ENCODE measurements at places on chromosomes 5 and 9. TPM values are rescaled to one million over a fixed set of nuclear protein-coding genes. Genes with fewer than 3 reads are reported as not detected.

Gene UCK1
- 45.8 TPM for total RNA-seq

Gene DMRTA1
- not detected for total RNA-seq

Gene GMCL2
- 0.03 TPM for total RNA-seq

- DNase-seq: no peak
These were observed 631.9 kb downstream of the PRELID2 start for GRCh38 chr5:145203193-145203592.

Gene C5orf24
- 22.7 TPM for total RNA-seq

DNA sequence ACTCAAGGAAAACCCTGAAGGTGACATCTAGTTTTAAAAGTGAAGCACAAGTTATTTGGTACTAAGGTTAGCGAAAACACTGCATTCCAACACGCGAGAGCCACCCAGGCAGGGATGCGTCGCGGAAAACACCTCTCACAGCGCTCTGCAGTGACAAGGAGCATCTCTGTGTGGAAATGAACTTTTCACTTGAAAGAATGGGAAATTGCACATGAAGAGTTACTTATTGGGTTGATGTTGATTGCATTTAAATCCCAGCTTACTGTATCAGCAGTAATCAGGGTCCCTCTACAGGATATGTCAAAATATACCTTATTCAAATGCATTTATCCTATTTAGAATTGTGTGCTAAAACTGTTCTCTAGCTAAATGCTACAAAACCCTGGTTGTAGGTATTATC, 144.4 kb downstream of the BNC2 start:
- no peak for DNase-seq

DNA sequence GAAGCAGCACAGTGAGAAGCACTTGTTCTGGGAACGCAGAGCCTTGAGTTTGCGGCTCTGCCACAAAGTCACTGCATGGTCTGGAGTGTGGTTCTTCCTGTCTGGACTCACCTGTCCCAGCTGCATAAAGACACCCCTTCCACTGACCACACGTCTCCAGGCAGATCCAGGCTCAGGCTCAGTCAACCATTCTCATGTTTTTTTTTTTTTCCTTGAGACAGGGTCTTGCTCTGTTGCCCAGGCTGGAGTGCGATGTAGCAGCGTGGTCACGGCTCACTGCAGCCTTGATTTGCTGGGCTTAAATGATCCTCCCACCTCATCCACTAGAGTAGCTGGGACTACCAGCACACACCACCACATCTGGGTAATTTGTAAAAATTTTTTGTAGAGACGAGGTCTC, 102.9 kb upstream of the KLF4 start:
- no peak for DNase-seq

- no peak for DNase-seq
These were observed 94.4 kb downstream of the VAV2 start for GRCh38 chr9:133897675-133898074.

DNA sequence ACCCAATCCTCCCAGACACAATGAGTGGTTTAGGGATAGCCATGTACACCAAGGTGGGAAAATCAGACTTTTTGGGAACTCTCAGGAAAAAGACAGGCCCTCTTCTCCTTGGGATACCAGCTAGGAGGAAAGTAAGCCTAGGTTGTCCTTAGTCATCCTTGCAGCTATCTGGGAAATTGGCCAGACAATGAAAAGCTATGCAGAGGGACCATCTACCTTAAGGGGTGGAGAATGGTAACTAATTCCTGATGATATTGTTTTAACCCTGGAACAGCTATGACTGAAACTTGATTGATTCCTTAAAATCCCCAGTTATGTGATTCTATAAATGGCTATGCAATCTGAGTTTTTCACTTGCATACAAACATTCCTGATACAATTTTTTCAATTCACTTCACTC, 88.9 kb upstream of the BNC2 start:
- DNase-seq: no peak
